Stimulated activated naive CD8-positive, alpha-beta T cell treated with anti-CD3 and anti-CD28 coated beads, Interleukin-15, amount 100 ng/mL, for 72 hours (primary cell): ENCODE measurements at places on chromosomes 7 and 10.

DNA sequence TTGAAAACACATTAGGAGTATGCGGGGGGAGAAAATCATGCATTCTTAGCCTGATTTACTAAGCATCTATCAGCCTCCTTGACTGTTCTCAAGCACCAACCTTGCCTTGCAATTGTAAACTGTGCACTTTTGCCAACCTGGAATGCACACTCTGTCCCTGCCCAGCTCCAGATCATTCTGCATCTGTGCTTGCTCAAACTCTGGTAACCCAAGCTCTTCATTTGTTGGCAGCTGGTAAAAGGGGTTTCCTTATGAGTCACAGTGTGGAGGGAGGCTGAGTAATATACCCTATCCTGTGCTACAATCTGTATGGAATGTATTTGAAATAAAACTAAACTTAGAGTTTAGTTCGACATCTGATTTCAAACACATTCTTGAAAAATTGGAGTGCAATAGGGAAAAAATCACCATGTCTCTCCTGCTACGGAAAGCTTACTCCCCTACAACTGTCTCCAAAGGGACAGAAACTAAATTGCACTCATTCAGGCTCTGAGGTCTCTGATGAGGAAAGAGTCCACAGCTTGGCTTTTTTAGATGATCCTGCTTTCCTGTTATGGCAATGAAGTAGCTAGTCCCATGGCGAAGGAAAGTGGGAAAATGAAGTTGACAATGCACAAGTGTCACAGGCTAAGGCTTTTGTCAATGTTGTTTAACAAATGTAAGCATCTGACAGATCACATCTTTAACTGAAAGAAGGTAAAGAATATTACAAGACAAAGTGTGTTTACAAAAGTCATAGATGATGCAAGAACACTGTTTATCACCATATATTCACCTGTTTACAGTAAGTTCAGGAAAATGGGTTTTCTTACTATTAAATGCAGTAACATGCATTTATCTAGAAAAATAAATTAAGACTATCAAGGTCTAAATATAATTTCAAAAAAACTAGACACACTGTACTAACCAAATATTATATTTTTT lies 61.9 kb downstream of the TES start:
- no peak for DNase-seq

- no peak for DNase-seq
Observed at GRCh38 chr7:93894966-93895640, 4.5 kb upstream of the TFPI2 start.

- no peak for DNase-seq
Observed at GRCh38 chr10:78727728-78728127, 341.0 kb upstream of the ZMIZ1 start.

- DNase-seq, result no peak
Observed at GRCh38 chr7:136956232-136956631, 87.8 kb downstream of the CHRM2 start.

- DNase-seq, result no peak
Observed at GRCh38 chr10:128922172-128922571, 544.9 kb upstream of the MGMT start.

GRCh38 chr10:1199345-1199673 lies 143.1 kb downstream of the WDR37 start:
- no peak for DNase-seq

- DNase-seq, result no peak
Observed at GRCh38 chr7:105743351-105744090, 132.9 kb downstream of the ATXN7L1 start.

GRCh38 chr10:128883231-128884032 lies 583.6 kb upstream of the MGMT start:
- no peak for DNase-seq
